Naive thymus-derived CD8-positive, alpha-beta T cell (primary cell): ENCODE measurements at places on chromosomes 5 and 9. TPM values are rescaled to one million over a fixed set of nuclear protein-coding genes. Genes with fewer than 3 reads are reported as not detected.

DNA sequence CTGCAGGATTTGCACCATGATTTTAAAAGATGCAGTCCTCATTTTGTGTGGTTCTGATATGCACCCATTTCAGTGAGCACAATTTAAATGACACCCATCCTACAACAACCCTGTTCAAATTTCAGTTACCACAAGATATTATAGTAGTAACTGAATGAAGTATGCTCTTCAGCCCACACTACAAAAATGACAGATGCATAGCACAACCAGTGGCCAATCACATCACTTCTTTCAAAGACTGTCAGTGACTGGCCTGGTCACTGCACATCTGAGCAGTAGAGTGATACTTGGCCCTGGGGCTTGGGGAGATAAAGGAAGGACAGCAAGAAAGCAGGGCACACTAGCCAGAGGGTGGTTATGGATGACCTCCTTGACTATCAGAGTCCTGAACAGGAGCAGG is 19.8 kb upstream of the IFNK start:
- peaks cover 7% of the 10 kb centered on the region for H3K36me3 ChIP-seq
- H3K27me3 ChIP-seq = peaks cover 4% of the 10 kb centered on the region
- H3K27ac ChIP-seq = no peak overlapping the region
- DNase-seq = no peak
- H3K4me3 ChIP-seq = no peak overlapping the region

GRCh38 chr5:180126716-180127681 is 55.4 kb upstream of the RNF130 start:
- H3K36me3 ChIP-seq = no peaks in the 10 kb centered on the region
- peak; percentile 27 for DNase-seq
- H3K4me3 ChIP-seq = no peak overlapping the region
- no peak overlapping the region for H3K27ac ChIP-seq
- peaks cover 3% of the 10 kb centered on the region for H3K27me3 ChIP-seq

- H3K4me3 ChIP-seq = no peak overlapping the region
- peaks cover 17% of the 10 kb centered on the region for H3K4me1 ChIP-seq
- peaks cover 43% of the 10 kb centered on the region for H3K27me3 ChIP-seq
These were observed 3.5 kb downstream of the IFNA2 start for GRCh38 chr9:21381448-21382339.

GRCh38 chr9:125513303-125513667 is 193.7 kb downstream of the MAPKAP1 start:
- H3K36me3 ChIP-seq = no peaks in the 10 kb centered on the region
- DNase-seq = no peak
- no peak overlapping the region for H3K27ac ChIP-seq
- H3K4me3 ChIP-seq = no peak overlapping the region
- H3K27me3 ChIP-seq = no peaks in the 10 kb centered on the region
- peaks cover 6% of the 10 kb centered on the region for H3K4me1 ChIP-seq

DNA sequence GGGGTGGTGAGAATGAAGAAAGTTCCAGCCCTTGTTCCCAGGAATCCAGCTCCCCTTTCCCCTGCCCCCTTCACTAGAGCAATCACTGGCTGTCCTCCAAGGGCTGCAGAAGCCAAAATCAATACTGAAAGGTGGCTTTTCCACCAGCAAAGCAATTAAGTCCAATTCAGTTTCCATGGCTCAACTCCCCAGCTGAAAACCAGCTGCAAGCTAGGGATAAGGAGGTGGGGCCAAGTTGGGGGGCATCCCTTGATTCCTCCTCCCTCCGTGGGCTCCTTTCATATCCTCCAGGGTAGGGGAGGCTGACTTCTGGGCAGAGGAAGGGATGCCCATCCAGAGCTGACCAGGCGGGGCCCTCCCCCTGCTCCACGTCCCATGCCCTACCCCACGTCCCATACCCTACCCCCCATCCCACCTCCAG is 22.7 kb downstream of the CAMK2A start:
- H3K27ac ChIP-seq = no peak overlapping the region
- no peak for DNase-seq
- H3K27me3 ChIP-seq = peaks cover 1% of the 10 kb centered on the region
- H3K4me3 ChIP-seq = no peak overlapping the region

Gene SLCO6A1
- not detected for total RNA-seq

DNA sequence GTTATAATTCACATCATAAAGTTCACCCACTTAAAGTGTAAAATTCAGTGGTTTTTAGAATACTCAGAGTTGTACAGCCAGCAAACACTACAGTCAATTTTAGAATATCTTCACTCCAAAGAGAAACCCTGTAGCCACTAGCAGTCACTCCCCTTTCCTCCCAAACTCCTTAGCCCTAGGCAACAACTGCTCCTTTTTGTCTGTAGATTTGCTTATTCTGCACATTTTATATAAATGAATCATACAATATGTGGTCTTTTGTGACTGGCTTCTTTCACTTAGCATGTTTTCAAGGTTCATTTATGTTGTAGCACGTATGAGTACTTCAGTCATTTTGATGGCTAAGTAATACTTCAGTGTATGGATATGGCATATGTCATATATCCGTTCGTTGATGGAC is 38.7 kb downstream of the TGFBR1 start:
- H3K4me1 ChIP-seq = peaks cover 45% of the 10 kb centered on the region
- no peak overlapping the region for H3K4me3 ChIP-seq
- peaks cover 50% of the 10 kb centered on the region for H3K36me3 ChIP-seq
- no peaks in the 10 kb centered on the region for H3K27me3 ChIP-seq
- no peak for DNase-seq
